ENCODE measurements at places on chromosomes 6 and 20.

DNA sequence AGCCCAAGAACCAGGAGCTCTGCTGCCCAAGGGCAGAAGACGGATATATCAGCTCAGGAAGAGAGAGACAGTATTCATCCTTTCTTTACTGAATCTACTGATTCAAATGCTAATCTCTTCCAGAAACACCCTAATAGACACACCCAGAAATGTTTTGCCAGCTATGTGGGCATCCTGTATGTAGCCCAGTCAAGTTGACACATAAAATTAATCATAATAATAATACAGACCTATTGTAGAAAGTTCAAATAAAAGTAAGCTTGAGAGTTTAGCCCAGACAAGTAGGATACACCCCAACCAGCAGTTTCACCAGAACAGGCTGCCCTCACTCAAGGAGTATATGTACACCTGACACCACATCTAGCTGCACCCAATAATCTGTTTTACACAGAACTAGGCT lies 73.9 kb upstream of the VGLL2 start:
- DNase-seq = no peak

- no peak for DNase-seq
Measured at GRCh38 chr6:151497905-151498304, 4.1 kb downstream of the CCDC170 start.

DNA sequence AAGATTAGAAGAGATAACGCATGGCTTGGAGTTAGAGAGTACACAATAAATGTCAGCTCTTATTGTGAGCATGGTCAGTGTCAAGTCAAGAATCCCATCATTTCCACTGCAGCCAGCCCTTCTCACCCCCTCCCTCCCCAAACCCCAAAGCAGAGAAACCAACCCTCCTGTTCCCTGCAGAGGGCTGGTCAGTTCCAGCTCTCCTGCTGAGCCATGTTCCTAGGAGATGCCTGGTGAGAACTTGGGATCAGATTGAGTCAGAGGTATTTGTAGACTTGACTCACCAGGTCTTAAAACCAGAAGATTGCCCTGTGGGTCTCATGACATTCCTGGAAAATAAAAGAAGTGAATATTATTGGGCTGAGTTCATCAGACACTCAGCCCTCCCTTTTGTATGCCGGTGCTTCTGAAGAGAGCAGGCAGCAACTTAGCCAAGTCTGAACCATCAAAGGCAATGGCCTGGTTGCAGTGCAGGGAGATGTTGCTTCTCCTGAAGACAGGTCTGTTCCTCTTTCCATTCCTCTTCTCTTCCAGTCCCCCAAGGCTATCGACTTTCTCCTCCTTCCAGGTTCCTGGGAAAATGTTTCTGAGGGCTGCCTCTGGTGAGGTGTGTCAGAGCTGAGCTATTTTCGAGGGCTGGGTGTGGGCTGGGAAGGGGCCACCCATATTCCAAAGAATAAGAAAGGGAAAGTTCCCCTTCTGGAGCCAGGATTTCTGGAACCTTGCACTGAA lies 278.2 kb upstream of the SUPT3H start:
- DNase-seq = no peak

GRCh38 chr6:155473741-155474140 lies 18.1 kb upstream of the NOX3 start:
- DNase-seq = no peak

DNA sequence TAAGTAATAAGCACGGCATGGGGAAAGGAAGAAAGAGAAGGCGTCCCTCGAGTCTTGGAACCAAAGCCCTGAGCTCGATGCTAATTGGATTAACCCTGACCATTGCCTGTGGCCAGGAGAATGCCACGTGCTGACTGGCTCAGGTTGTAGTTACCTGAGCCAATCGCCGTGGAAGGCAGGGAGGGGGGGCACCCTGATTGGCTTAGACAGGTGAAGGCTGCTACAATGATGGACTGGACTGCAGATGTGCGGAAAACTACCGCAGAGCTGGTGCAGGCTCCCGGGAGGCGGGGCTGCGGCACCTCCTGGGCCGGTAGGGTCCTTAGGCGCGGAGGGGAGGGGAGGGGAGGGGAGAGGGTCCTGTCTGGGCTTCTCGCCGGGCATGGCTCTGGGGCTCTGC lies 121.3 kb downstream of the TFAP2C start:
- DNase-seq = no peak

DNA sequence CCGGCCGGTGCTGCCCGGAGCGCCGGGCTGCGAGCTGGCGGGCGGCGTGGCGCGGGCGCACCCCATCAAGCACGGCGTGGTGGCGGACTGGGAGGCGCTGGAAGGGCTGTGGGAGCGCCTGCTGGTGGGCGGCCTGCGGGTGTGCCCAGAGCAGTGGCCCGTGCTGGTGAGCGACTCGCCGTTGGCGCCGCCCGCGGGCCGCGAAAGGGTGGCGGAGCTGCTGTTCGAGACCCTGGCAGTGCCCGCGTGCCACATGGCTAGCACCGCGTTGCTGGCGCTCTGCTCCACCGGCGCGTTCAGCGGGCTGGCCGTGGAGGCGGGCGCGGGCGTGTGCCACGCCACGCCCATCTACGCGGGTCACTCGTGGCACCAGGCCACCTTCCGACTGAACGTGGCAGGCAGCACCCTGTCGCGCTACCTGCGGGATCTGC lies 517 bp downstream of the ACTL10 start:
- DNase-seq = peak; percentile 60

- DNase-seq = no peak
Measured at GRCh38 chr20:59154317-59155013, 9.2 kb upstream of the ZNF831 start.

DNA sequence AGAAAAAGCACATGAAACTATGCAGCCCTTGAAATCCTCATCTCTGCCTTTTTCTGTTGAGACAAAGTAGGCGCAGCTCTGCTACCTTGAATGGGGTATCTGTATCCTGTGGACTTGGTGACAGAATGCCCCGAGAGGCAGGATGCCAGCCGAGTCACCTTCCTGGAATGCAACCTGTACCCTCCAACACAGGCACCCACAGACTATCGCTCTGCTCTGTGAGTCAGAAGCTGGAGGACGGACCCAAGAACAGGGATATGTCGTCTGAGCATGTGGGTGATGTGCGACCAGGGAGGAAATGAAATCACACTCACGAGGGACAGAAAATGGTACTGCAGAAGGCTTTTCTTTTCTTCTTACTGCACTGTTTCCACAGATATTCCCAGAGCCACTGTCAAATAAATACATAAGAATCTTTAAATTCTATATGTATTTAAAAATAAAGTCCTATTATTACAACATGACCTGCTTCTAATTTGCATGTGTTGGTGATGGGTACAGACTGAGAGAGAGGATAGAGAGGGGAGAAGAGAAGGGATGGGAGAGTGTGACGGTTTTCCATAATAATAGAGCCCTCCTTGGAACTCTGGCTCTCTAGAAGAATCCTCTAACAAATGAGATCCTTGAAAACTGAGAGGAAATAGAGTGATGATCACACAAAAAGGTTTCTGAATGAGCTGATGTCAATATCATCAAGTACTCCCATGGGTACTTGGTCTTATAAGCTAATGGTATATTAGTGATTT lies 308.1 kb downstream of the FOXC1 start:
- no peak for DNase-seq

- DNase-seq = no peak
Measured at GRCh38 chr6:132364306-132365074, 36.8 kb downstream of the MOXD1 start.

DNA sequence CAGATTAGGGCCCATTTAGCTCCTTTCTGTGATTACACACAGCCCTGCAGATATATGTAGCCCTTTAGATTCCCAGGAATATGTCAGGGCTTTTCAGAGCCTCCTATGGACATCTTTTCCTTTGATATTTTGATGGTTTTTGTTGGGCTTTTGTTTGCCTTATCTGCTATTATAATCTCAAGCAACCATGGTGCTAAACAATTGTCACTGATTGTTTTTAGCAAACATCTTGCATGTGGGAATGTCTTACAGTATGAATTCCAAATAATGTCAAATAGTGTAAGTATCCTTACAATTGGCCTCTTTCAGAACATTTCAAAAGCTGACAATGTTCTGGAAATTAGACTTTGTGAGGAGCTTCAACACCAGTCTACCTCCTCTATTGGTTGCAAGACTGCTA lies 333.6 kb upstream of the OPRM1 start:
- DNase-seq = no peak

DNA sequence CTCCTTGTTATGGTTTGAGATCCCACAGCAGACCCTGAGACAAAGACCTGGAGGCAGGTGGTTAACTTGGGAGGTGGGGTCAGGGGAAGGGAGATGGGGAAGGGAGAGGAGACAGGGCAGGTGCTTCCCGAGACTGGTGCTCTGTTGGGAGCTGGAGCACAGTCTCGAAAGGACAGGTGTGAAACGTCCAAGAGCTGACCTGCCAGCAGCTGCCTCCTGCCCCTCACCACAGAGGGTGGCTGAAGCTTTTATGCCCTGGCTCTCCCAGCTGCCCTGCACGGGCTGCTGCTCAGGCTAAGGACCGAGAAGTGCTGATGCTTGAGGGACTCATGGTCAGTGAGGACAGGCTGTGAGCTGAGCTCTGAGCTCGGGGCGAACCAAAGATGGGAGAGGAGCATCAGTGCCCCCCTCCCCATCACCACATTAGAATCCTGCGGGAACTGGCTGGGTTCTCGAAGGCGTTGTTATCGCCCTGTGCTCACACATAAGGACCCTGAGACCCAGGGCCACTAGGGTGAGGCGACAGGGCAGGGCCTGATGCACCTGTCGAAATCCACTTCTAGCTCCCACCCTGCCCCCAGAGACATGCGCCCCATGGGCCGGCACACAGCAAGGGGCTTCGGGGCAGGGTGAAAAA lies 25.3 kb upstream of the CD93 start:
- peak; percentile 98 for DNase-seq

- no peak for DNase-seq
Measured at GRCh38 chr6:11343963-11344723, 111.7 kb upstream of the NEDD9 start.

All from NCI-H146 (cell line).